Endothelial cell (in vitro differentiated cells): ENCODE measurements at places on chromosomes 2 and 18.

GRCh38 chr2:172361840-172362239 is 65.5 kb upstream of the ITGA6 start:
- DNase-seq: no peak

- DNase-seq: no peak
These were observed 42.1 kb downstream of the CALCRL start for GRCh38 chr2:187405921-187406320.

GRCh38 chr2:195312662-195313061 is 344.4 kb upstream of the SLC39A10 start:
- DNase-seq: no peak

GRCh38 chr2:224163566-224164307 is 124.7 kb upstream of the SERPINE2 start:
- DNase-seq: no peak

DNA sequence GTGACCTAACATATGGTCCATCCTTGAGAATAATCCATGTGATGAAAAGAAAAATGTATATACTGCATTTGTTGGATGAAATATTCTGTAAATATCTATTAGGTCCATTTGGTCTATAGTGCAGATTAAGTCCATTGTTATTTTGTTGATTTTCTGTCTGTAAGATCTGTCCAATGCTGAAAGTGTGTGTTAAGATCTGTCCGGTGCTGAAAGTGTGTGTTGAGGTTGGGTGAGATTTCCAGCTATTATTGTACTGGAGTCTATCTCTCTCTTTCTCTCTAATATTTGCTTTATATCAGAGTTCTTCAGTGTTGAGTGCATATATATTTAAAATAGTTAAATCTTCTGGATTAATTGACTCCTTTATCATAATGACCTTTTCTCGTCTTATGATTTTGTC is 828.8 kb upstream of the CRIM1 start:
- DNase-seq: no peak

- no peak for DNase-seq
These were observed 5.9 kb downstream of the SCYGR3 start for GRCh38 chr2:227608561-227609338.

DNA sequence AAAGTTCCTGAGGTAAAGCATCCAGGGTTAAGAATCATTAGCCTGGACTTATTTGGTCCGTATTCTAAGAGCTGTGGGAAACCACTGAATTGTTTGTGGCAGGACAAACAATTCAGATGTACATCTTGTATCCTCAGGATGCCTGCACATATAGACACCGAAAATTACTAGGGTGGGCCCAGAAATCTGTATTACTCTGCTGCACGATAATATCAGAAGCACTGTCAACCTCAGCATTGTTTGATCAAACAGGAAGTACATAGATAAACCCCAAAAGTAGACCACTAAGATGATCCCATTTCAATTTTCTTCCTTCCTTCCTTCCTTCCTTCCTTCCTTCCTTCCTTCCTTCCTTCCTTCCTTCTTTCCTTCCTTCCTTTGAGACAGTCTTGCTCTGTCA is 34.2 kb upstream of the SPRED2 start:
- DNase-seq: no peak

GRCh38 chr2:64727013-64727767 is 73.5 kb upstream of the SERTAD2 start:
- DNase-seq: no peak

DNA sequence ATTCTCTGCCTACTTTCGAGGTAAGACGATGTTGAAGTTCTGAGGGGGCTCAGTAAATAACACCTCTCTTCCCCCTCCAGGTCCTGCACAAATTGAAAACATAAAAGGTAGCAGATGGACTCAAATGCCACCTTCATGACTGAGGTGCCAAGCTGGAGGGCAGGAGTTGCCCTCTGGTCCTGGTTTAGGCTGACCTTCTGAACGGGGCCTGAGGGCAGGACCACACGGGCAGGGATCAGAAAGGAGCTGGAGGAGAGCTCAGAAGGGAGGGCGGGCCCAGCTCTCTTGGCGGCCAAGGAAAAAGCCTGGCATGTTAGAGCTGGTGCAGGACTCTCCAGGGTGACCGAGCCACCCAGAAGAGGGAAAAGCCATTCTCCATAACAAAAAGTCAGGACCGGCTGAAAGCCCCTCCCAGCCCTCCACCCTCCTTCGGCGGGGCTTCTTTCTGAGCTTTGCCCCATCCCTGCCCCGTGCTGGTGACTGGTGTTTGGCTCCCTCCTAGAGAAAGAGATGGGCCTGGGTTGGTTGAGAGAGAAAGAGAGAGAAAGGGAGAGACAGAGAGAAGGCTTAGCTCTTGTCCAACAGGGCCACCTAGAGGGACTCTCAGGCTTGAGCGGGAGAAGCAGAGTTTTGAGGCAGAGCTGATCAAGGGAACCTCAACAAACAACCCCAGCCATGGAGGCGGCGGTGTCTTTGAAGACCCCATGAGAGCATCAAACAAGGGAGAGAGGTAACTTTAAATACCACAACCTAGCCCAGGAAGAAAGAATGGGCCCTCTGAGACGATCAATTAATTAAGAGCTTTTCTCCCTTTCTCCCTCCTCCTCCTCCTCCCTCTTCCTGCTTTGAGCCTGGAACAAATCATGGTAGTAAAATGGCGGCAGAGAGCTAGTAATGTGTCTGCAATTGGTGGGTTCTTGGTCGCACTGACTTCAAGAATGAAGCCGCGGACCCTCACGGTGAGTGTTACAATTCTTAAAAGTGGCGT is 50.8 kb downstream of the WIPF1 start:
- peak; percentile 19 for DNase-seq

DNA sequence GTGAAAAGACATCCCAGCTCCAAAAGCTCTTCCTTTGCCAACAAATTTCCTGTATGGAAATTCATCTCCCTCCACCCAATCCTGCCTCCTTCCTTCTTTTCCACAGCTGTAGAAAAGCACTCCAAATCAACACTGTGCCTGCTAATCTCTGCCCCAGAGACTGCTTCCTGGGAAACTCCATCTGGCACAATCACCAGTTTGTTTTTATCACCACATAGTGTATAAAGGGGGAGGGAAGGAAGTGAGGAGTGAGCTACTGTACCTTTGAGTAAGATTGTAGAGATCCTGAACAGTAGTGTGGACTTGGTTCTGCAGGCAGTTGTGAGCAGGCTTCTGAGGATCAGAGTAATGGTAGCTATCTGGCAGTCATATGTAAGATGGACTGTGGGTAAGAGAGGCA is 14.7 kb upstream of the FAM237A start:
- DNase-seq: no peak

DNA sequence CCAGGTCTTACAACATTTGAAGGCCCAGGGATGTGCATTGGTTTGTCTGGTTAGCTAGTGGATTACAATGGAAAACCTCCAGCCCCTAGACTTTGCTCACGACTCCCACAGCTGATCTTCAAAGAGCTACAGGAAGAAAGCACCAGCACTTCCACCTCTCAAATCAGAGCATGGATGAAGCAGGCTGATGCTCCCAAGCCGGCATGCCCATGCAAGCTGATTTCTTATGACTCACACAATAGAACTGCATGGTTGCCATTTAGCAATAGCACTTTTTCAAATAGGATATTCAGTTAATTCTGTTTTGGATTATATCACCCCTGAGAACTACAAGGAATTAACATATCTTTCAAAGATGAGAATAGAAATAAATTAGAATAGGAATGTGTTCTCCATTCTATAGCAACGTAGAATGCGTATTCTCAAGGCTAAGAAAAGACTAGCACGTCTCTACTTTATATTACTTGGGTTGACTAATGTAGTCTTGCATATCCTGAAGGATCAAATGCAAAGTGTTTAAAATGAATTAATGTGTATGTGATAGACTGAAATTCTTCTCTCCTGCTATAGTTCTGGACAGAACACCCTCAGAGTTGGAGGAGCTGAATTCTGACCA is 292.4 kb downstream of the TRIB2 start:
- no peak for DNase-seq

DNA sequence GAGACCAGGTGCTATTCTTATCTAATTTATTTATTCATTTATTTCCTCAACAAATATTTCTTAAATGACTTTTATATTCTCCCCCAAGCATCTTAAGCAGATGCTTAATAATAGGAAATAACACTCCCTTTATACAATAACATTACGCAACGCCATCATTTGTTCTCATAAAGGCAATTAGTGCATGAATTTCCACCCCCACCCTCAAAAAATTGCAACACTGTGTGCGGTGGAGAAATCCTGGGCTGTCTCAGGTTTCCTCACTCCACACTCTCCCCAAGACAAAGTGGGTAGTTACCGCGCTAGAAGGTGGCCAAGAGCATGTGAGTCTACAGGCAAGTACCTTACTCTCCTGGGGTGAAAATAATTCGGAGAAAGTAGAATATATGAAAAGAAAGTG is 37.0 kb upstream of the CTDP1 start:
- no peak for DNase-seq
